ELR (cell line): ENCODE measurements at places on chromosomes 4 and X.

GRCh38 chrX:135275973-135276372 lies 24.1 kb downstream of the ETDA start:
- no peak for DNase-seq

- DNase-seq = no peak
Observed at GRCh38 chr4:116223040-116223732, 862.2 kb downstream of the TRAM1L1 start.

- no peak for DNase-seq
Observed at GRCh38 chr4:130124066-130124465, 1028.1 kb downstream of the C4orf33 start.

GRCh38 chrX:53686151-53686885 lies at the start of gene HUWE1:
Gene HUWE1 (minus strand): TSS chrX:53686719. CDS start chrX:53654107, 32,612 bp downstream.
- DNase-seq = peak; percentile 74

GRCh38 chrX:22406201-22406737 lies 133.6 kb downstream of the CBLL2 start:
- no peak for DNase-seq

DNA sequence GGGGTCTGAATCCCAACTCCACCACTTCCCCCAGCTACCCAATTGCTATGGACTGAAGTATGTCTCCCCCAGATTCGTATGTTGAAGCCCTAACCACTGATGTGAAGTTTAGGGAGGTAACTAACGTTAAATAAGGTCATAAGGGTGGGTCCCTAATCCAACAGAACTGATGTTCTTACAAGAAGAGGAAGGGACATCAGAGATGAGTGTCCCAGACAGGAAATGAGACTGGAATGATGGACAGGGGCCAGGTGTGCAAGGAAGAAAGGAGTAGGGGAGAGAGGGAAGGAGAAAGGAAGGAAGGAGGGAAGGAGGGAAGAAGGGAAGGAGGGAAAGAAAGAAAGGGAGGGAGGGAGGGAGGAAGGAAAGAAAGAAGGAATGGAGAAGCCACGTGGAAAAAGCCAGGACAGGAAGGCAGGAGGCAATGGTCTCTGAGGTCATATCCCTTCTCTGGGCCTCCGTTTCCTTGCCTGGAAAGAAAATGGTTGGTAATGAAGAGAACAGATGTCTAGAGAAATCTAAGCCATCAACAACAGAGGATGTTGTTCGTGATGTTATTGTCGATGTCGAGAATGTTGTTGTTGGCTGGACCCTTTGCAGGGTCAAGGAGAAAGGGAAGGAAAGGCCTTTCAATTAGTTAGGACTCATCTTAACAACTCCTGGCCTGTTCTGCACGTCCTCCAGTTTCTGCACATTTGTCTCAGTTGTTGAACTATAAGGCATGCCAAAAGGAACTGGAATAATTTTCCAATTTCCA lies 59.0 kb upstream of the FGFBP2 start:
- no peak for DNase-seq

- peak; percentile 47 for DNase-seq
Observed at GRCh38 chr4:2714061-2714770, 41.9 kb downstream of the TNIP2 start.

DNA sequence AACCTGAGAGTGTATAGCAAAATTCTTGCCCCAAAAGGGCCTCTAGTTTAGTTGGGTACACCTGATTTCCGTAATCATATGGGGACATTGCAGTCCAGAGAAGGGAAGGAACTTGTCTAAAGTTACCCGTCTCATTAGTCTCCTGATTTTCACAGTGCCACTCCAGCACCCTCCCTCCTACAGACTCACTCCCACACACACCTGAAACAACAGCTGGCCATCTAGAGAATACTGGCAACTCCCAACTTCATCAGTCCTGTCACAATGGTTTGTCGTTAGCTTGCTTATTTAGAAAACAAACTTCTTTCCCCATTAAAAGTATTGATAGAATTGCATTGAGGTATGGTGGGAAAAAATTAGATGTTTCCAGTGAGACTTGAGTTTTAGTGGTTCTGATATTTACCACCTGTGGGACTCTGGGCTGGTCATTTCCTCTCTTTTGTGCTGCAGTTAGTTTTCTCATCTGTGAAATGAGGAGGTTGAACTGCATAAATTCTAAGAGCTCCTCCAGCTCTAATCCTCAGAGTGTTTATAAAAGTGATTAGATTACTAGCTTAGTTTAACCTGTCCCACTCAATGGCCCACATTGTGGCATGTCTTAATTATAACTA lies 1.7 kb downstream of the IL13RA1 start:
- no peak for DNase-seq

DNA sequence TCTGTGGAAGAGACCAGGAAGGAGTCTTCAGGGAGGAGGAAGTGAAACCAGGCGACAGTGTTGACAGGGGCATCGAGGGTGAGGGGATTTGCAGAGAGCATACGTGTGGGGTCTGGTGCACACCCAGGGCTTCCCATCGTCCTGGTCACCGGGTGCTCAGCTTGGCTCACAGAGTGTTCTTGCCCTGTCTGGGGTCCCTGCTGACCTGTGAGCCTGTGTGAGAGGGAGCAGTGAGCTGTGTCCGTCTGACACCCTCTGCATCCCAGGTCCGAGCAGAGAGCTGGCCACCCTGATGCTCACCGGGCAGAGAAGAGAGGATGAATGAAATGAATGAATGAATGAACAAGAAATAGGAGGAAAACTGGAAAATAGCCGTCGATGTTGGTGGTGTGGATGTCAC lies 46.5 kb downstream of the CPZ start:
- no peak for DNase-seq

DNA sequence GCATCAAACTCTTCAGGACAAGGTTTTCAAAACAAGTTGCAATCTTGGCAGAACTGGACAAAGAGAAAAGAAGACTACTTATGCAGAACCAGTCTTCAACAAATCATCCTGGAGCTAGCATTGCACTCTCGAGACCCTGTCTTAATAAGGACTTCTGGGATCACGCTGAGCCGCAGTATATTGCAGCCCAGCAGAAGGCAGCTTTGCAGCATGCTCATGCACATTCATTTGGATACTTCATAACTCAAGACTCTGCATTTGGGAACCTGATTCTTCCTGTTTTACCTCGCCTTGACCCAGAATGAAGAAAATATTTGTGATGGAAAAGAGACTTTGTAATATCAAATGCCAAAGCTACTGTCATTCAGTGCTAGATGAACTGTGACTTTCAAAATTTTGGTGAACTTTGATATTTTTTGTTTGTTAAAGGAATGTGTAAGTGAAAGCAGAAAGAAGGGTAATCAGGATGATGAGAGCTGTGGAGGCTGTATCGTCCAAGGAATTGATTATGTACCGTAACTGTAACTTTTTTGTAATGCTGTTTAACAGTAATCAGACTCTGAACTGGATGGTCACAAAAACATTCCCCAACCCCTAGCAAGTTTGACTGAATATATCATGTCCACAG lies 27.2 kb downstream of the HSPA4L start:
- peak; percentile 1 for DNase-seq

DNA sequence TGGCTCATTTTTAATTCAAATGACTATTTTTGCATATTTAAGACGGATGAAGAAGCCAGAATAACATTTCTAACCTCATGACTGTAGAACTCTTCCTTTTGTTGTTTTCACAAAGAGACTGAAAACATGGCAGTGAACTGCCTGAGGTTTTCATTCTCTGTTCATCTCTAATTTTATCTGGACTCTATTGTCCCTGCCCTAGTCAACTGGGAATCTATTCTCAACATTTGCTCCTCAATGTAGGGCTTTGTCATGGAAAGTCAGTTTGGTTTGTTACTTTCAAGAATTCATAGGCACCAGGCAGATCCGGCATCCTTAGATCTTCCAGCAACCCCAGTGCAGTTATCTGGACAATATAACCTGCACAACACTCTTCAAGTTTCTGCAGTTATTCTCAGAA lies 277.0 kb downstream of the RAPGEF2 start:
- no peak for DNase-seq

GRCh38 chr4:19329631-19330030 lies 922.1 kb upstream of the SLIT2 start:
- DNase-seq = peak; percentile 44

GRCh38 chr4:115117651-115118050 lies 4.2 kb upstream of the NDST4 start:
- no peak for DNase-seq

GRCh38 chr4:183328832-183329231 lies 6.6 kb upstream of the CLDN24 start:
- no peak for DNase-seq

DNA sequence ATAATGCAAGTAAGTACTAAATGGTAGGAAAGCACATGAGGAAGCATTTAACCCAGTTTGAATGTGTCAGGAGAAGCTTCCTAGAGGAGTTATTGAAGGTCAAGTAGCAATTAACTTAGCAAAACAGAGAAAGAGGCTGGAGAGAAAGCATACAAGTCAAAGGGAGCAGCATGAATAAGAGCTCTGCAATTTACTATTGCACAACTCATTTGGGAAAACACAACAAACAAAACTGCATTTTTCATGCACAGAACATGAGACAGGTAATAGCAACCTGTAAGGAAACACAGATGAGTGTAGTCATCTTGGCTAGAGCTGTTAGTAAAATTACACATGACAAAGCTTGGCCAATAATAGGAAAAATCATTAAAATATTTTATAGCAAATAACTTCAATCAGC lies 538.1 kb downstream of the PPP4R3C start:
- DNase-seq = no peak

GRCh38 chr4:106371161-106371560 lies 2.6 kb upstream of the GIMD1 start:
- DNase-seq = no peak

DNA sequence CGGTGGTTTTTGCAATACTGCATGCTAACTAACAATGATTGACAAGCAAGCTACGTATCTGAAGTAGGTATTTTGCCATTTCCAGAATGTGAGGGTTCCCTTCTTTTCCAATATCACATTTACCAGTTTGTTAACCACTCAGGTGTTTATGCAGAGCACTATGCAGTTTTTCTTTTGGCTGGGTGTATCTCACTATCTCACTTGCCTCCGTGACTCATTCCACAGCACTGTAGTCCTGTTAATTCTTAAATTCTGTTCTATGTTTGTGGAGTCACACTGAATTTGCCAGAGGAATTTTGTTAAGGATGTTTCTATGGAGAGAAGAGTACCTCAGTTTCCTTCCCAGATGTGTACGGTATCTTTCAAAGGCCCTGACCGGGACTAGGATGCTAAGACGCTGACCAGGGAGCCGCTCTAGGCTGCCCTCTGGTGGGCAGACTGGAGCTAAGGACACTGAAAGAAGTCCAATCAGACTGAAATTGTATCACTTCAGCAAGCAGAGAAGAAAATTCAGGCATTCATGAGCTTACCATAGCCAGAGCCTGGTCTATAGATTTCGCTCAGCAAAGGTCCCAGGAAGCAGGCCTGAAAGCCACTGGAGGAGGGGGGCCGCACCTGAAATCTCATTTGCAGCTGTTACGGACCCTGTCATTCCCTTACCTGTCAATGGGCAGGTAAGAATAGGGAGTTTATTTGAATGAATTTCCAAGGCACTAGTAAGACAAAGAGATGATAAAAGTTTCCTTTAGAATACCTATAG lies 388.4 kb upstream of the SPOCK3 start:
- peak; percentile 66 for DNase-seq

DNA sequence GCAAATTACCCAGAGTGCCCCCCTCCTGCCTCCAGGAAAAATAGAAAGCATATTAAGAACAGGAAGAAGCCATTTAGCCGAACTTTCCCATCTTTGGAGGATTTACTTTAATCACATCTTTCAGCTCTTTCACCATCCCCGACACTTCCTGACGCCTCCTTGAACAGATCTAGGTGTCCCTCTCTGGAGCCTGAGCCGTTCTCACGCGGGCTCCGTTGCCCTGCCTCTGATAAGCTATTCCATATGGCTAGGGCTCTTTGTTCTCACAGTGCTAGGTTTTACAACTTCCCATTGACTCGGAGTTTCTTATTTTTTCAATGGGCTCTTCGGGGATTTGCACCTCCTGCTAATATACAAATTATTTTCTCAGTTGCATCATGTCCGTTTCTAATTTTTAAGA lies 82.1 kb upstream of the GPC4 start:
- no peak for DNase-seq

DNA sequence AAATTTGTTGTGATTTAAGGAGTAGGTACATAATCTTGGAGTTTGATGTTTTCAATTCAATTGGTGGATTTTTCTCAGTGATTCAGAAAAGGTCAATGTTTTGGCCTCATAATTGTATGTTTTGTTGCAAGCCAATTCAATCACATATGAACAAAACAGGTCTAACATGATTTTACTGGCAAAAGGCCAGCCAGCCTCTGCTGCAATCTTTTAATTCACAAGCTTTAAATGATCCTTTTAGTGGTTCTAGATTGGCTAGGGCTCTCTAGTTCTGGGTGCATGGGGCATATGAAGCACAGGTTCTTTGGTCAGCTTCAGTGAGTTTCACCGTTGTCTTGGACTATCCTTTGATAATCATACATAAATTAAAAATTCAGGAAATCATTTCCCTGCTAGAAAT lies 19.2 kb upstream of the SLC6A14 start:
- DNase-seq = no peak

- no peak for DNase-seq
Observed at GRCh38 chrX:121032531-121032930, 14.9 kb upstream of the GLUD2 start.

- DNase-seq = no peak
Observed at GRCh38 chr4:79854856-79855502, 218.1 kb downstream of the ANTXR2 start.

- DNase-seq = no peak
Observed at GRCh38 chr4:38794051-38794450, 10.5 kb downstream of the TLR1 start.
